ENCODE measurements at places on chromosomes 2 and 18. TPM values are rescaled to one million over a fixed set of nuclear protein-coding genes. Genes with fewer than 3 reads are reported as not detected.

REEP1 gene
- total RNA-seq = not detected

IL36A gene
- 0.53 TPM for total RNA-seq

RFTN2 gene
- total RNA-seq = not detected

MAP3K19 gene
- not detected for total RNA-seq

DSG1 gene
- total RNA-seq = not detected
